Fibroblast of skin of left biceps (primary cell): ENCODE measurements at places on chromosomes 7 and 10.

DNA sequence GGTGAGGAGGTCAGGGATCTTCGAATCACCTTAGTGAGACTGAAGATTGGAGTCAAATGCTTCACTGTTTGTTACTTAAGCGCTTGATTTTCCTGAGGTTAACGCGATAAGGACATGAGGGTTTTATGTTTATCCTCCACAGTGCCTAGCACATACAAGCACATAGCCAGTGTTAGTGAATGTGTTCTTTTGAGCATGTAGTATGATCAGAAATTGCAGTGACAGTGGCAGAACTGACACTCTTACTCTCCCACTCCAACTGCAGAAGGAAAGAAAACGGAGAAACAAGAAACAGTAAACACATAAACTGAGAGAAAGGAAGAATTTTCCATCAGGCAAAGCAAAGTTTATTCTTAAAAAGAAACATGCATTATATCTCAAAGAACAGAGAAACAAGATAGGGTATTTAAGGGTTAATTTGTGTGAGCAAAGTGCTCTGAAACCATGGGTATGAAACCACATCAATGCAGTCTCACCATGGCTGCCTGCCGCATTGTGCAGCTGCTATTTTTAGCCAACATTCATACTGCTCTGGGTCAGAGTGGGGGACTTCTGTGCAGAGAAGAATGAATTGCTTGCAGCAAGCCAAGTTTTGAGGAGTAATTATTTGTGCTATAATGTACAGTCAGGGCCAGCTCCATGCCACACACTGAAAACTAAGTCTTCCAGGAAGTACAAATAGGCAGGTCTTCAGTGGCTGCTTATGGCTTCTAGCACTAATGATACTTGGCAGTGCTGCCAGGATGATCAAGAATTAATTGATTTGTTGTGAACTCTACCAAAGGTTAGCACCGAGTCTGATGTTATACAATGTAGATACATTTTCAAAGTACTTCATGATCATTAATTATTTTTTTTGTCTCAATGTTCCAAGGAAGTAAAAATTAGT lies 152.0 kb downstream of the MACC1 start:
- peak; percentile 58 for DNase-seq

GRCh38 chr10:44801383-44802327 lies 109.5 kb upstream of the TMEM72 start:
- peak; percentile 88 for DNase-seq

DNA sequence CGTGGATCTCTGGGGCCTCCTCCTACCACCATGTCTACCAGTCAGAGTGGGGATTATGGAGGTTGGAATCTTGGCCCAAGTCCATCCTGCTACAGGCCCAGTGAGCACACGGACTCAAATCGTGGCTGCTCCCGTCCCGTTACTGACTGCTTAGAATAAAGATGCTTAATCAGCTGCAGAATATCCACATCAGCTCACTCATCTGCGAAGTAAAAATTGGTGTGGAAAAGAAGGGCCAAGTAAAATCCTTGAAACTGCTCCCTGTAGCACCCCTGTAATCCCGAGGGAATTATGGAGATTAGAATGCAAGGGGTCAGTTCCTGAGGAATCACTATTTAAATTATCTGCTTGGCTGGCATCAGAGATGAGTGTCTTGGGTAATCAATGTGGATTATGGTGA lies 13.0 kb upstream of the HTR5A start:
- DNase-seq, result no peak

DNA sequence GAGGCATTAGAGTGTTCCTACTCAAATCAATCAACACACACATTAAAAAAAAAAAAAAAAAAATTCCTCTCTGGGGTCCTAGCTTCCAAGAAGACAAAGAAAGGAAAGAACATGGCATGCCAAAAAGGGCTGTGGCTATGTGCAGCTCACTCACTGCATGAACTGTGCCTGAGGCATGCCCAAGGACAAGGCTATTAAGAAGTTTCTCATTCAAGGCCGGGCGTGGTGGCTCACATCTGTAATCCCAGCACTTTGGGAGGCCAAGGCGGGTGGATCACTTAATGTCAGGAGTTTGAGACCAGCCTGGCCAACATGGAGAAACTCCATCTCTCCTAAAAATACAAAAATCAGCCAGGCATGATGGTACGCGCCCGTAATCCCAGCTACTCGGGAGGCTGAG lies 41.9 kb upstream of the PPP3CB start:
- DNase-seq, result no peak

- DNase-seq, result no peak
Measured at GRCh38 chr10:61935077-61935476, 33.6 kb downstream of the ARID5B start.

DNA sequence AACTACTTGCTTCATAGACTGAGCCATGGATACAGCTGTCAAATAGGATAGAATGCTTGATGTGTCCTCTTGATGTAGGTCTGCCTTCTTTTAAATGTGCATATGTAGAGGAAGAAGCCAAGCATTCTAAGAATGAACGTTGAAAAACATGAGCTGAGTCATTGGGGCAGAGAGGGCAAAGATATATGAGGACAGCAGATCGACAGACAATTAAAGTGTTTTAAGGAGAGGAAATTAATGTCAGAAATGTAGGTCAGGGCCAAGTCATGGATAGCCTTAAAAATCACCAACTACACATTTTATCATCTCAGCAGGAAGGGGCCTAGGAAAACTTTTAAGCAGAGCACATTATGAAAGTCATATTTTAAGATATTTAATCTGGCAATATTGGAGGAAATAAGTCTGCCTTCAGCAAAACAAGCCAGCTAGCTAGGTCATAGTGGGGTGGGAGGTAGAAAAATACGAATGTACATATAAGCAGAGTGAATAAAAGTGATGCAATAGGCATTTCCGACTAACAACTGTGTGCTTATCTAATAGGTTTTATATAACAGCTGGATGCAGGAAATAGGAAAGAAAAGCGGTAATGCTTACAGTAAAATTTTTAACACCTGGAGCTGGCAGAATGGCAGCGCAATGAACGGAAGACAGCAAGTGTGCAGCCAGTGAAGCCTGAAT lies 638.3 kb upstream of the TPK1 start:
- no peak for DNase-seq

DNA sequence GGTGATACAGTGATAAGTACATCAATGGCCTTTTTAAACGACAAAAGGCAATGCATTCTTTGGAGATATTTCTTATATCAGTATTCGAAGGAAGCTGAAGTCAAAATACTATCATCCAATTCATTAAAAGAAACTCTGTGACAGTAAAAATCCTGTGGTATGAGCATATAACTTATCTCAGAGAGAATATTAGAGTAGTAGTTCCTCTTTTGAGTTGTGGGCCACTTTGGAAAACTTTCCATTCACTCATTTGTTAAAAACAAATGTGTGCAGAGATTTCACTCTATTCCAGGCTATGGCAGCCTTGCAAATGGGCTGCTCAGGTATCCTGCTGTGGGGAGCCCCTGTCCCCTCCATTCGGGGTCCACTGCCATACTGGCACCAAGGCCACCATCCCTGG lies 55.3 kb upstream of the ZNF438 start:
- DNase-seq, result no peak

DNA sequence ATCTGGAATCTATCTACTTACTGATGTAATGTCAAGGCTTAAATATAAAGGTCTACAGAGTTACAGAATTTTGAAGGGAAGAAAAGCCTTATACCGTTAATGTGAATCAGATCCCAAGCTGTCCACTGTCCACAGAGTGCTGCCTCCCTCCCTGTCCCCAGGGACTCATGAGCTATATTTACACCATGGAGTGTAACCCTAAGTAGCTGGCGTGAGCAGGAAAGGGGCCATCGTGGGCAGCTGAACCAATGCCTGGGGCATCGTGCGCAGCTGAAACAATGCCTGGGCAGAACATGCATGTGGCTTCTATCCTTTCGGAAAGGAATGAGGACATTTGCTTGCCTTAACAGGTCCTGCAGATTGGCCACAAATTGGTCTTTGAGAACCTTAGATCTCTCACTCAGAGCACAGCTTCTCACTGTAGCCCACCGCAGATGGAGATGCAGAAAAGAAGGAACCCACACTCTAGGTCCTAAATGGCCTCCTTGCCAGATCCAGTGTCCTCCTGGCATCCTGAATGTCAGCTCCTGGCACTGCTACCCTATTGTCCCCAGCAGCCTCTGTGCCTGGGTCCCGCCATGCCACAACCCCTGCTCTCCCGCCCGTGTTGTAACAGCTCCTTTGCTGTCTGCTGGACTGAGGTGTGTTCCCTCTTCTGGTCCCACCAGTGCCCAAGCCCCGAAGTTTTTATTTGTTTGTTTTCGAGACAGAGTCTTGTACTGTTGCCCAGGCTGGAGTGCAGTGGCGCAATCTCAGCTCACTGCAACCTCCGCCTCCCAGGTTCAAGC lies 30.3 kb downstream of the CCDC3 start:
- no peak for DNase-seq

- no peak for DNase-seq
Measured at GRCh38 chr7:13953368-13953767, 36.1 kb downstream of the ETV1 start.

DNA sequence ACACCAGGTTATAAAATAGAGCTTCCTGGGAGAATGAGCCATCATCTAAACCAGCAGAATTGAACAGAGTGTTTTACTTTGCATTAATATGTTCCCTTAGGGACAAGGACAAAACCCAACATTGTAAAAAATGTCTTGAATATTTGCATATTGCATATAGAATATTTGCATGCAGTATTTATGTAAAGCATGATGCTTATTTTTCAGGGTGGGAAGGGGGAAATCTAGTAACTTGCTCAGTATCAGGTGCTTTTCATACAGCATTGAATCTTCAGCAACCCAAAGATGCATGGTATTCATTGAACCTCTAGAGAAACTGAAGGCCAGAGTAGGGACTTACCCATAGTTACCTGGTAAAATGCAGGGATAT lies 409.2 kb upstream of the ZMIZ1 start:
- no peak for DNase-seq

- DNase-seq, result no peak
Measured at GRCh38 chr10:109647627-109648026, 275.7 kb downstream of the XPNPEP1 start.

- no peak for DNase-seq
Measured at GRCh38 chr7:74023092-74023536, 4.9 kb upstream of the ELN start.

- no peak for DNase-seq
Measured at GRCh38 chr7:55344840-55345239, 20.3 kb upstream of the LANCL2 start.

DNA sequence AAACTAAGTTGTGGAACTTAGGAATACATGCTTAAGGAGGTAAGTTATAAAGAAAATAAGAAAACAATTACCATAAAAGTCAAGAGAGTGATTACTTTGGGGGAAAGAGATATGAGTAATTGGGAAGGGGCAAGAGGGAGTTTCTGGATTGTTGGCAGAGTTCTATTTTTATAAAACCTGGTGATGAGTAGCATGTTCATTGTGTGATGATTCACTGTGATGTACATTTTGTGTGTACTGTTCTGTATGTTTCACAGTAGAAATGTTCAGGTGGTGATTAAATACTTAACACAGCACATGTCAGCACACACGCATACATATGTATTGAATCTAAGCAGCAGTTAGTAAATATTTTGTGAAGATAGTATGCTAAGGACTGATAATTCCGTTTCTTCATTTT lies 9.7 kb upstream of the OIT3 start:
- no peak for DNase-seq

DNA sequence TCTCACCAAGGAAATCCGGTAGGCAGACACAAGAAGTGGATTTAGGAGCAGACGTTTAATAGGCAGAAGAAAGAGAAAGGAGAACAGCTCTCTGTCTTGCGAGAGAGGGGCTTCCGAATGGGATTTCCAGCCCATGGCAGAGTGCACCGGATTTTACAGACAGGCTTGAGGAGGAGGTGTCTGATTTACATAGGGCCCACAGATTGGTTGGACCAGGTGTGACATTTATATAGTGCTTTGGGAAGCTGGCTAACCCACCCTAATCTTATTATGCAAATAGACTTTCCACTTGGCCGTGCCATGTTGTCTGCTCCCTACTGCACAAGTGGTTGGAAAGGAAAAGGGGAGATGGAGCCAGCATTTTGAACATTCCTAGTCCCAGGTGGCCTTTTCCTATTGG lies 57.8 kb downstream of the ANKMY2 start:
- no peak for DNase-seq

DNA sequence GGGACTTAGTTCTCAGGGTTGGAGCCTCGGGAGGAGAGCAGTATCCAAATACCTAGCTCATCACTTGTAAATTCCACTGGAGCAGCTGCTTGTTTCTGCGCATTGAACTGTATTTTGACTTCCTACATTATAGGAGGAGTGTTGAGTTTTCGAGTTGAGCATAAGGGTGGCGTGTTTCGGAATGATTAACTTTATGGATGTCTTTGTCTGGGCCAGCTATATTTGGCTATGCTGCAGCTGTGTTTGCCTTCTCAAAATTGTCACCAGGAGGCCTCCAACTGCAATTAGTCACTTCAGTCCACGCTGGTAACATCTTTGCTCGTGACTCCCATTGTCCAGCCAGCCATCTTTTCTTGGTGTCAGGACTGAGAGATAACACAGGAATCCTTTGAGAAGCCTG lies 9.1 kb downstream of the CELF2 start:
- no peak for DNase-seq

- no peak for DNase-seq
Measured at GRCh38 chr7:84042110-84042539, 152.5 kb downstream of the SEMA3A start.

- DNase-seq, result no peak
Measured at GRCh38 chr10:88525371-88526069, 57.6 kb downstream of the RNLS start.

DNA sequence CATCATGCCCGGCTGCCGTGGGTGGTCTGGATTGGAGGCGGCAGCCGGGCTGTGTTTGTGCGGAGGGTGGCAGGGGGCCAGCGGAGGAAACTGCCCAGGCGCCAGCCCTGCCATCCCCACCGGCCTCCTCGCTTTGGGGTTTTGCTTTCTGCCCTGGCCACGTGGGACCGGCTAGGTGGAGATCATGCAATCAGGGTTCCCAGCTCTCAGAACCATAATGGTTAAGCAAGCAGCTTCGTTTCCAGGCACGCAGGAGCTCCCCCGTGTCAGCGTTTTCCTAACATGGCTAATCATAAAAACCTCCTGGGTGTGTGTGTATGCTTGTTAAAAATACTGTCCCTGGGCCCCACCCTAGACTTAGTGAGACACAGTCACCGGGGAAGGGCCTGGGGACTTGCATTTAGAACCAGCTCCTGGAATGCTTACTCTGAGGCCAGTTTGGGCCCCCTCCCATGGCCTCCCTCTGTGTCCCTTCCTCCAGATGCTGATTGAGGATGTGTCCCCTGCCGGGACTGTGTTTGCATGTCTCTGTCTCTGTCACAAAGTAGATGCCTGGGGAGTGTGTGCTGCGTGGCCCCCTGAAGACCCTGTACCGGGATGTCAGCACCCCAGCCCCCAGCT lies 119.3 kb downstream of the CUX1 start:
- no peak for DNase-seq

DNA sequence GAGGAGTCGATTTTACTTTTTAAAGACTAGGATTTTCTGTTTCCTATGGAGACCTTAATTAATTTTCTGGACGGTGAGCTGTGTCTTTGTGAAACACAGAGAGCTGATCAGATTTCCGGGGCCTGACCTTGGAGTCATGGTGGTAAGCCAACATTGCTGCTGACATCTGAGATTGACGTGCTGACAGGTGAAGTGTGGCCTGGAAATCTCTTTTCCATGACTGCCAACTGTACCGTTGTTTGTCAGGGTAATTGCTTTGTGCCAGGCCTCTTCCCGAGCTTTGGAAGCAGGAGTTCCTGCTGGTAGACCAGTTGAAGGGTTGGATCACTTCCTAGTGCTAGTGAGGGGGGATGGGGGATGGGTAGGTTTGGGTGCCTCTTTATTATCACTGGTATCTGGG lies 71.2 kb downstream of the ADRA2A start:
- no peak for DNase-seq
